ENCODE measurements at places on chromosomes 3 and 15.

DNA sequence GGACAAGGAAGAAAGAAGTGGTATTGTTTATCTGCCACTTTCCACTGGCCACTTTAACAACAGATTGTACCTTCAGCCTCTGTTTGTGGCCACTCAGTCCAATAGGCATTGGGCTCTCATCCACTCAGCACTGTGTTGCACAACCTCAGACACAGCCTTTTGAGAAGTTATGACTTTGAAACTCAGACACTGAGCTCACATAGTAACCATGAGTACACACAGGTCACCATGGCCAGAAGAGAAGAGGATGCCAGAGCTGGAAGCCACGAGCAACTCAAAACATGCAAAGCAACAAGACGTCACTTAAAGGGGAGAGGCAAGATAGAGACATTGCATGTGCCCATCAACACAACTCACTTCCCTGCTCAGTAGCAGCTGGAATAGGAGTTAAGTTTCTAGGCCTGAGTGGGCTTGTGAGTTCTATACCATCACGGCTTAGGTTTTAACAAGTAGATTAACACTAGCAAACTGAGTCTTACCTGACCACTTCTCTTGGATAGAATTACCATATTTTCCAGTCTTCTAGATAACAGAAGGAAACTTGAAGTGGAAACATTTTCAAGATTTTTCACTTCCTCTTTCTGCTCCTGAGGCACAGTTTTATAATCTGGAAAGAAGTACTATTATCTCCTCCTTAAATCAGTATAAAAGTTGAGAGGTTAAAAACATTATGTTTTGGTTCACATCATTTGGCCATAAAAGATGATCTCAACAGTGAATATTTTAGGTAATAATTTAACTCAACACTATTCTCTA lies 103.5 kb downstream of the IMPG2 start:
- no peak for DNase-seq

GRCh38 chr3:132726341-132726823 lies 4.2 kb upstream of the NPHP3 start:
- no peak for DNase-seq

DNA sequence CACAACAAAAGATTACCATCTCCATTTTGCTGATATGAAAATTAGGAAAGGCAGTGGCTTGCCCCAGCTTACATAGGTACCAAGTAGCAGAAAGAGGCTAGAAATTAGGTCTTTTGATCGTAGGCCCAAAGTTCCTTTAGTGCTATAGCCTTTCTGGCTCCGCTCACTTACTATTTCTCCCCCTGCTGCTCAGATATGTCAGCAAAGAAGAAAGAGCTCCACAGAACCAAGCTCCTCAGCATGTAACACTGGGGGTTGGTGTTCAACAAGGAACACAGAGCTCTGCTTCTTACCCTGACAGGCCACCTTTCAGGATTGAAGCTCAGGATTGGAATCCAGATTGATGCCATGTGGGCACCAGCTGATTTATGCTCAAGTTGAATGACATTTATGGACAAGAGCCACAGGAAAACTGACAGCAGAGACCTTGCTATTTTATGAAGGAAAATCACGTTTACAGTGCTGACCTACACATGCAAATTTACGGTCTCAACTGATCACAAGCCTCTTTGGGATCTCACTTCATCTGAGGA lies 6.1 kb upstream of the IL12A start:
- DNase-seq, result no peak

DNA sequence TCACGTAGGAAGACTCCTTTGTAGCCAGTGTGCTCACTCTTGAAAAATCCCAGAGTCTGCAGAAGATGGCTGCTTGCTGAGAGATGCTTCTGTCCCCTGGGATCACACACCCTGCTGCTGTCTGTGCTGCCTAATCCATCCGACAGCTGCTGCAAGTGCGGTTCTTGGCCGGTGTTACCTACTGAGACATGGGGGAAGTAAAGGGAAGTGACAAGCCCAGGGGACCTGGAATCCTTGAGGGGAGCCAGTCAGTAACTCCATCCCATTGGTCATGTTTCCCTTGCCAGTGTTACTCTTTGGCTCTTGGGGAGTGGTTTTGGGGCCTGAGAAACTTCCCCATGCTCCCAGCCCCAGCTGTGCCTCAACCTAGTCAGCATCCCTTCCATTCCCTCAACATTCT lies 8.3 kb upstream of the CPNE9 start:
- no peak for DNase-seq

DNA sequence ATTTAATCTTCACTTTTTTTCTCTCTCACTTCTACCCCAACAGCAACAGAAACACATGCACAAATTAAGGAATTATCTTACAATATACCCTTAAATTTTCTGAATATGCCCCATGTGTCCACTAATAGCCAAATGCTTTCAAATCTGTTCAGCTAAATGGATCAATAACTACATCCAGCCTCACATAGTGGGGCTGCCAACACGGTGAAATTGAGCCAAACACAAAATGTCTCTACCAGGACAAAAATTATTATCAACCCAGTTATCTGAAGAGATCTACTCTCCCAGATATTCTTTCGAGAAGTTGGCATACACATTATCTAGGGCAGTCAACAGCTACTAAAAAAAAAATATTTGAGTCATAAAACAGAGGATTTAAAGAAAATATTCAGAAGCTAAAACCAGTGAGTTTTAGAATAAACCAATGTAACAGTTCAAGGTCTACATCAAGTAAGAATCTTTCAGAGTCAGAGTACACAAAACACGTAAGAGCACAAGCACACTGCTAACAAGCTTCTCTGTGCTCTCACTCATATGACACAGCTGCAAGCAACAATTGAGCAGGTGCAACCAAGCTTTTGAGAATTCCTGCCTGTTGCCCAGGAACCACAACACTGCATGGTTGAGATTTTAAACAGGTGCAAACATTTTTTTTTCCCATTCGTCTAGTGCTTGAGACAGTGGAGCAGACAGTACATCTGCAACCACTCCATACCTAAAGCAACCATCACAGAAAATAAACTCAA lies 247.7 kb downstream of the ZBTB20 start:
- DNase-seq, result peak; percentile 47

GRCh38 chr3:39108200-39108710 lies 775 bp downstream of the TTC21A start:
- peak; percentile 36 for DNase-seq

- DNase-seq, result no peak
Observed at GRCh38 chr15:89452330-89452836, 44.0 kb downstream of the RHCG start.

GRCh38 chr3:142930463-142930862 lies 33.0 kb downstream of the PAQR9 start:
- no peak for DNase-seq

DNA sequence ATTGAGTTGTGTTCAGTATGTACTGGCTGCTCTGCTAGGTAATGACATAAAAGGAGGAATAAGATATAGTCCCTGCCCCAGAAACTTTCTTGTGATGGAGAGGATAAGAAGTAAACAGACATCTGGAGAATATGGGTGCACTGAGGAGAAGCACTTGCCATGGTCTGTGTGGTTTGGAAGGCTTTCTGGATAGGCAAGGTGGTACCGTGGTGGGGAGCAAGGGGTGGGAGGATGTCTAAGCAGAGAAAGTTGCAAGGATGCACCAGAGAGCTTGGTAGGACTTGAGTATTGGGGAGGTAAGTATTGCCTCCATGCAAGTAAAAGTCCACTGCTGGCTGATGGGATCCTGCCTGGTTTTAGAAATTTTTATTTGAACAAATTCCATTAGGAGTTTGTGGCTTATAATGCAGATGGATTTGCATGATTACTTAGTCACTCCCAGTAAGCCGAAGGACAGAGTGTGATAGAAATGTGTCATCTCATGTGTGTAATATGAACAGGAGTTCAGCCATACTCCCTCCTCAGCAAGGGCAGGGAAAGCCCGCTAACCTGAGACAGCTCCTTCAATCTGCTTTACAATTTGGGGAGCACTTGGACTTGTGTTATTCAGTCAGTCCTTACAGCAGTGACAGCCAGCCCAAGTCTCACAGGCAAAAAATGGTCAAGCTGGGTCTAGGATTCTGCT lies 53.6 kb downstream of the CLSTN2 start:
- DNase-seq, result no peak

GRCh38 chr15:65195548-65195923 lies 10.4 kb upstream of the CLPX start:
- DNase-seq, result no peak

DNA sequence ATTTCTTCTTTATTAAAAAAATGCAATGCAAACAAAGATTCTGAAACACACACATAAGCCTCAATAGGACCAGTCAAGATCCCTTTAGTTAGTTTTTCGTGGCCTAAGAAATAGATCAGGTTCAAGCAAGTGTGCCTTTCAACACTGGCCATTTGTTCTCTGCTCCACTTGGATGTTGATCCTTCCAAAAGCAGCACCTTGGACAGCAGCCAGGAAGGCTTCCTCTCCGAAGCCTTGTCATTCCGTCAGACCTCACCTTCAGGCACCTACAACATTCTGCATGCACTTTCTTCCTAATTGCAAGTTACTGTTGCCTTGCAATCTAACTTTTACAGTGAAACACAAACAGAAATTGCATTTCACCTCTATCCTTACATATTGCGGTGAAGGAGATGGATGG lies 155.9 kb upstream of the FEZF2 start:
- no peak for DNase-seq

DNA sequence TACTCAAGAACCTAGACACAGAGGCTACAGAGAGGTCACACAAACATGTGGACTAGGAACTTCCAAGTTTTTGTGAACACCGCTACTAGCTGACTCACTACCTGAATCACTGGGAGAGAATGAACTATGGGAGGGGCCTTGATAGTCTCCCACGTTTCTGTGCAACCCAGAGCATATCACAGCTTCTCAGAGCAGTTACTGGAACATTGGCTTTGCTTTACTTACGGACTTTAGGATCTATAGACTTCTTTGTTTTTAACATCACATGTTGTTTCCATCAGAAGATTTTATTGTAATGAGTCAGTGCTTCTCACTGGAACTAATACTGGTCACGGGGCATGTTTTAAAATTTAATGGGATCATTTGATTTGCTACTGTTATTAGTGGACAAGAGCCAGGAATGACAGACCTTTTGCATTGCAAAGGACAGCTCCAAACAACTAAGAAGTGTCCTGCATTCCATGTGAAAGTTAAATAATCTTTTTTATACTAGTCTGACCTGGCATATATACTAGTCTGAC lies 35.6 kb downstream of the RTP4 start:
- DNase-seq, result no peak

DNA sequence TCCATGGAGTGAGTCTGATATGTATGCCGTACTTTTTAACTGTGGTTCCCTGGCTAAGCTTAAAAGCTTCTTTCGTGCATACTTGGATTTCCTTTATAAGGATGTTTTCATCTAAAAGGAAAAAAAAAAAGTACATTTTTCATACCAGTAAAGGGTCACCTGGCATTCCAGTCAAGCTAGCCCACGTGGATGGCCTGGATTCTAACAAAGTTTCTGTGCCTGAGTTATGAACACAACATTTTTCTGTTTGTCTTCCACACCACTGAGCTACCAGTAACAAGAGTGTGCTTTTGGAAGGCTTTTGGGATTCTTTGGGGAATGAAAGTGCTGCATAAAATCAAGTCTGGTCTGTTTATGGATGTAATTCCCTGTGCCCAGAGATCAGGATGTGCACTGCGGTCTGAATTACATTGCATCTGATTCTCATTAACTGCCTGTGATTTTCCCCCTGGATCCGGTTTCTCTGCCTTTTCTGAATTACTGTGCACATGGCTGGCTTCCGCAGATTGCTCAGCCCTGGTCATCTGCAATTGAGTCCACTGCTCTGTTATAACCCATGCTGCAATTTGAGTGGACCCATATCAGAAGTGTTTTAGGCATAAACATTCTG lies 38.2 kb upstream of the MAGI1 start:
- DNase-seq, result no peak

GRCh38 chr3:177251755-177252154 lies 54.5 kb upstream of the TBL1XR1 start:
- no peak for DNase-seq

GRCh38 chr3:90015688-90016356 lies 908.4 kb downstream of the EPHA3 start:
- DNase-seq, result no peak

DNA sequence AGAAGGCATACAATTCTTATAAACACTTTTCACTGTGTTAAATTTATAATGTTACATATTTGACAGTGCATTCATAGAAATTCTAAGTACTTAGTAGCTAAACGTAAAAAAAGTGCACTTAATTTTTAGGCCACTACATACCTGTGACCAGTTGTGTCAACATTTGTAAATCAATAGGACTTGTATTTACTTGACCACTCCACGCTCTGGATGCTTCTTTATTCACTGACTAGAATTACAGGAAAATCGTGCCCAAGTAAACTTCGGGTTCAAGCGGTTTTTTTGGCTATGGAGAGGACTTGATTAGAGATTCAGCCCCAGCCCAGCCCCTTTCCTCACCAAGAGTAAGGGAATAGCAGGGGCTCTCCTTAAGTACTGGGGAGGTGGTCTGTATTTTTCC lies 21.8 kb downstream of the WDR53 start:
- no peak for DNase-seq

GRCh38 chr15:83850015-83850414 lies 196.1 kb downstream of the ADAMTSL3 start:
- DNase-seq, result no peak

DNA sequence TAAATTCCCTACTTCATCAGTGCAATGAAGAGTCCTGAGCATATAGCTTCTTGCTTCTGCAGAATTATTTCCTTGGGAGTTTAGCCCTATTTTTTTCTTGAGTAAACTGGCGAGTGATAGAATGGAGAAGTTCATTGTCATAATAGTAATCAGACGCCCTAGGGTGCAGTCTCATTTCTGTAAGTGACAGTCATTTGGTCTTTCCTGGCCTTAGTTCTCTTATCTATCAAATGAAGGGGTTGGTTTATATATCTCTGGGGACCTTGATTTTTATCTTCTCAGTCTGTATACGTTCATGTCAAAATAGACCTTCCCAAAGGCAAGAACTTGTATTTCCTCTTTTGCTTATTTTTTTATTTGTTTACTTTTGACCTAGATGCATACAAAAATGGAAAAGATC lies 9.9 kb upstream of the ALPK3 start:
- DNase-seq, result no peak

DNA sequence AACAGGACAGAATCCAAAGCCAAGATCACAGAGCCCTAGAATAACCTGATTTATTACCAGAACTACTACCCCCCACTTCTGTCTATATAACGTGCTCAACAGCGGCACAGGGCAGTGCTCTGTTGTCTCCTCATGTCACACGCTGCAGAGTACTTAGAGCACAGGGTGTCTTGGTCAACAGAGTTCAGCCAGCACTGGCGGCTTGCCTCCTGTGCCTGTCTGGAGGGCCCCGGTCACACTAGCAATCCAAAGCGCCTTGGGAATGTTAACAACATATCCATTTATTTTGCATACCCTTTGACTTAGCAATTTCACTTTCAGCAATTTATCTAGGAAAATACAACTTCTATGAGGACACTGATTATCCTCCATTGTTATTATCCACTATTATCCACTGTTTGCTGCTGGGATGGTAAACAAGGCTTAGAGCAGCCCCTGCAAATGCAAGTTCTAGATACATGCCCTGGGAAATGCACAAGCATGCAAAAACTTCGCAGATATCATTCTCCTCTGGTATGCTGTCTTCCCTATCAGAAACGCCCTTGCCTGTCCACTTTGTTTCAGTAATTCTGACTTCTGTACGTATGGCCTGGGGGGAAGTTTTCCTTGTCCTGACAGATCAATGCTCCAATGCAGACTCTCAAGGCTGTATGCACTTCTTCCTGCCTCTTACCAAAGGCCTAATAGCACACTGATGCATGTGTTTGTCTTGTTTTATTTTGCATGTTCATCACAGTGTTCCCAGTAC lies 86.2 kb upstream of the OCA2 start:
- no peak for DNase-seq

- no peak for DNase-seq
Observed at GRCh38 chr3:131403216-131403895, 21.8 kb downstream of the NUDT16 start.

Measured in dorsolateral prefrontal cortex (tissue), 122 donors.